Activated T-helper 17 cell treated with anti-CD3 and anti-CD28 coated beads, Interleukin-2, amount 50 U/mL, for 72 hours (primary cell): ENCODE measurements at places on chromosomes 5 and 9.

- ATAC-seq, result no peak
Measured at GRCh38 chr9:95078511-95078910, 239.0 kb downstream of the FANCC start.

- ATAC-seq, result no peak
Measured at GRCh38 chr5:135242021-135242865, 156.8 kb downstream of the MACROH2A1 start.

GRCh38 chr5:124264499-124264898 is 481.9 kb downstream of the ZNF608 start:
- ATAC-seq, result no peak

DNA sequence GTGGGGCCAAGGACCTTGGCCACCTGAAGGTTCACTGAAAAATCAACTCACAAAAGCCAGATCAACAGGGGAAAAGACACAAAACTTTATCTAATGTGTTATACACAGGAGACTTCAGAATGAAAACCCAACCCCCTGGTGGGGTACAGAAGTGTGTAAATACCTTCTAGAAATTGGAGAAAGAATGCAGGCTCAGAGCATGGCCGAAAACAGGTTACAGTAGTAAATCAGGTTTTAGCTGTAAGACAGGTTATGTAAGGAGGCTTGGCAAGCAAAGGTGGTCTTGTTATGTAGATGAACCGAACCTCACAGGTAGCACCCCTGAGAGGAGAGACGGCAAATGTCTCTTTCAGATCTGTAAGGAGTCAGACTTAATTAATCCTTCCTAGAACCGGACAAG is 10.0 kb downstream of the CEMIP2 start:
- ATAC-seq, result no peak

DNA sequence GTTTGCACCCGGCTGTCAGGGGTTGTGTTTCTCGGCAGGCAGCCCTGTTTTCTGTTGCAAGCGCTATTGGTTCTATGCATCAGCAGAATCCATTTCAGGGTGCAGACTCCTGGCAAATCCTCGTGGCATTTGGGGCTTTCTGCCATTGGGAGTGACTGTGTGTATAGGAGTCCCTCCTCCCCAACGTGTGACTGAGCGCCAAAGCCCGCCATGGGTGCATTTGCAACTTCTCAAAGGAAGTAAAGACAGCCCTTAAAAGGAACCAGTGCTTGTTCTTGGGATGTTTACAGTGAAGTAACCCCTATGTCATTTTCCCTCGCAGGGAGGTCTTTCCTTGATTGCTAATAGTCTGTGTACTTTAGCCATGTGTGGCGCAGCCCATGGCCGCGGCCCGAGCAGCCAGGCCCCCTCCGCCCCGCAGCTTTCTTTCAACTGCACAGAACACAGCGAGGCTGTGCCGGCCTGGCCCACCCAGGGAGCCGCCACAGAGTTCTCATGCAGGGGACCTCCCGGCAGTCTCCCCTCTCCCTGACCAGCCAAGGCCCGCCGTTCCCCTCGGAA is 175.6 kb downstream of the HSD17B3 start:
- ATAC-seq, result no peak

DNA sequence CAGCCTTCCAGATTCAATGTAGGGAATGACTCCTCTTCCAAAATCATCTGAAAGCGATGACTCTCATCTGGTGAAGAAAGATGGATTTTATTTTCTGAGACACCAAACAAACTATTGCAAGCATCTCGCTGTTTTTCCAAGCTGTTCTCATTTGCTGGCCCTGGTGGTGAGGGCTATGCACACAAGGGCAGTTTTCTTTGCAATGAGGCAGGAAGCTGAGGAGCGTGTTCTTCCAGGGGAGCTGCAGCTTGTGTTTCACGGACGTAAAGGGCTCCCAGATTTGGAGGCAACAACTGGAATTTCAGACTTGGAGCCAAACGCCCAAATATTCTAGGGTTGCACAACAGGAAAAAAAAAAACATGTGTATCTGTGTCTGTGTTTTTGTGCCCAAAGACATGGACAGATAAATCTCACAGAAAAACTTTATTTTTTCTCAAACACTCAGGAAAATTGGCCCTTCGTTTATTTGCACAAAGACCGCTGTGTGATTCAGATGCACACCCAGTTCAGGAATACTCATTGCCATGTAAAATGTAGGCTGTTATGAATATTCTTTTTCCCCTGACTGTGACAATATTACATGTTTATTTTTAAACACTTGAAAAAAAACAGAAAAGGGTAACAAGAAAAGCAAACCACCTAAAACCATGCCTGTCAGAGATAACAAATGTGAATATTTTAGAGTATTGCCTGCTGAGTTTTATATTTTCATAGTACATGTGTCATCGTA is 151.3 kb downstream of the GAS1 start:
- ATAC-seq, result no peak

DNA sequence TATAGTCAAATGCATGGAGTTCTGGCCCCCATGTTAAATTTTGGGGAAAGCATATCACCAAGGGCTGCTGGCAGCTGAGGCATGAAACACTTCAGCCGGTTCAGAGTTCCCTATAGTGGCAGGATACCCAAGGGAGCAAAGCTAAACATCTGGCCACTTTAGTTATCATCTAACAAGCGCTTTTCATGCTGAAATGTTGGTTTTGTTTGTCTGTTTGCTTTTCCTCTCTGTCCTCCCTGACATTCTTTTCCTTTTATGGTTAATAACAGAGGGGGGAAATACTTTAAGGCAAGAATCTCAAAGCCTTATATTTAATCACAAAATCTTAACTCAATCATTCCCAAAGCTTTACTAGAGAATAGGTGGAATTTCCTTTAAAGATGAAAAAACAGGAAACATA is 11.9 kb downstream of the APBA1 start:
- no peak for ATAC-seq

- no peak for ATAC-seq
Measured at GRCh38 chr9:16180546-16180945, 627.7 kb downstream of the CCDC171 start.

DNA sequence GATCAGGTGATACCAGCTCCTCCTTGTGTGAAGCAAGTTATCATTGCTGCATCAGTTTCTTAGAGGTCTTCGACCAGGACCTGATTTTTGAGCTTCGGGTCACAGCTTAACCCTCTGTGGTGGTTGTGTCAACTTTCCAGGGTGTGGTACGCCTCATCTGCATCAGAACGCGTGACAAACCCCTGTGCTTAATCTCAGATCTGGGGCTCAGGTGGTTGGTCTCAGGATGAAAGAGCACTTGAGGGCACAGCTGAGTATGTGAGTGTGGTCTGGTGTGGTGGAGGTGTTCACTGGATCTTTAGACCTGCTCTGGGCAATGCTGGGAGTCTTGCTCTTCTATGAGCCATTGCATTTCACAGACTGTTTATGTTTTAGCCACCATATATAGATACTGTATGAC is 64.1 kb downstream of the OSTF1 start:
- ATAC-seq, result peak; percentile 75

GRCh38 chr9:137069508-137070091 is 757 bp downstream of the SAPCD2 start:
- no peak for ATAC-seq

GRCh38 chr5:74954919-74955318 is 88.7 kb upstream of the FAM169A start:
- no peak for ATAC-seq

- ATAC-seq, result no peak
Measured at GRCh38 chr9:37675661-37676060, 24.9 kb downstream of the FRMPD1 start.
